Stimulated activated CD4-positive, alpha-beta T cell treated with anti-CD3 and anti-CD28 coated beads, Interleukin-2, amount 100 ng/mL, for 24 hours (primary cell): ENCODE measurements at places on chromosomes 13 and 19.

GRCh38 chr13:60765700-60766411 lies 368.8 kb downstream of the TDRD3 start:
- no peak for DNase-seq

DNA sequence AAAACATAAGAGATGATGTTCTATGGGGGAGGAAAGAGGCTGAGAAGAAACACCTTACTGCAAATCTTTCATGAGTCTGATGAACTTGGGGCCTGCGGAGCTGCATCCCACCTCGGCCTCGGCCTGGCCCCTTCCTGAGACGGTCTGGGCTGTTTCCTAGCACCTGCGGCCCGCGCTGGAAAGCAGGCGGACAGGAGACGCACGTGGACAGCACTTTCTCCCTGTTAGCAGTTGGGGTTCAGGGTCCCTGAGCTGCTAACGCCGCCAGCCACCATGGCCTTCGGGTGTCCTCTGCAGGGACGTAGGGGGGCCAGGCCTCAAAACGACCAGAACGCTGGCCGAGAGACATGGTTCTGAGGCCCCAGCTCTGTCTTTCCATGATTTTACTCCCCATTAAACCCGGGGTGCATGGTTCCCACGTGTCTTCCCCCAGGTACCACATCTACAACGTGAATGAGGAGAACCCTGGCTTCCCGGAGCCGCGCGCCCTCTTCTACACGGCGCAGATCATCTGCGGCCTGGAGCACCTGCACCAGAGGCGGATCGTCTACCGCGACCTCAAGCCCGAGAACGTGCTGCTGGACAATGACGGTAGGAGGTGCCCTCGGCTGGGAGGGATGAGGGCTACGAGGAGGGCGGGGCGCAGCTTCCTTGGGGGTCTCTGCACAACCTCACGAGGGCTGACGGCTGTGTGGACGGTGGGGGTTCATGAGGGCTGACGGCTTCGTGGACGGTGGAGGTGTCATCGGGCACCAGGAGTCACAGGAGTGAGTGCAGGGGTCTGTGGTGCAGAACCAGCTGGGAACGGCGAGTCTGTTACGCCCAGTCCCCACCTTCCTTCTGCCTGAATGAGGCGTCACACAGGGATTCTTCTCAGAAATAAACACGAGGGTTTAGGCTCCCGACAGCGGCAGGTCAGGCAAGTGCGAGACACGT lies 4.3 kb downstream of the GRK1 start:
- no peak for DNase-seq

DNA sequence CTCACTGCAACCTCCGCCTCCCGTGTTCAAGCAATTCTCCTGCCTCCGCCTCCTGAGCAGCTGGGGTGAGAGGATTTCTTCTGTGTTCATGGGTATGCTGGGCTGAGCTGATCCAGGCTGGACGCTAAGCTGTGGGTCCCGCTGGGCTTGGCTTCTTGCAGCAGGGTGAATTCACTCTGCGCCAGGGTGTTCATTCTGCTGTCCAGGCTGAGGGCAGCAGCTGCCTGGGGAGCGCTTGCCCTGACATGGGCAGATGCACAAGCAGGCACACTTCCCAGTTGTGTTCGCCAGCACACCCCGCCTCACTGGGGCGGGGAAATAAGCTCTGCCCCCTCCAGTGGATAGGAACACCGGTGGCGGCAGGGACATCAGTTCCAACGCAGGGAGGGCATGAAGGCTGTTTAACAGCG lies 7.3 kb upstream of the INAFM1 start:
- no peak for DNase-seq

DNA sequence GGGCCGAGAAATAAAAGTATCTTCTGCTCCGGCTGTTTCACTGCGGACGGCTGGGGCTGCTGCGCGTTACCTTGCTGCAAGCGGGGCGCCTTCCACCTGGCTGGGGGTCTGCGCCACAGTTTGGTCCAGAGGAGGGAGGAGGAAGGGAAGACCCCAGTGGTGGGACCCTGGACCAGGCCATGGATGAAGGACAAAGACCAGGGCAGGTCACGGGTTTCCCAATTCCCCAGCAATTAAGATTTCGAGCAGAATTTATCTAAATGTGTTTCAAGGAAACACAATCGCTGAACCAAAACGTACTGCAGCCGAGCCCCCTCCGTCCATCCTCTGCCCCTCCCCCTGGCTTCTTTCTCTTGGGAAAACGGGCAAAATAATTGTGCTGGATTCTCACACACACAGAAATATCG lies 2.9 kb downstream of the SOX1 start:
- no peak for DNase-seq

GRCh38 chr13:48493851-48494250 lies 39.0 kb downstream of the RCBTB2 start:
- DNase-seq = no peak
